ENCODE measurements at places on chromosomes 12 and 14.
A peak's percentile ranks its signal among the peaks of the same experiment; 100 is the strongest.

DNA sequence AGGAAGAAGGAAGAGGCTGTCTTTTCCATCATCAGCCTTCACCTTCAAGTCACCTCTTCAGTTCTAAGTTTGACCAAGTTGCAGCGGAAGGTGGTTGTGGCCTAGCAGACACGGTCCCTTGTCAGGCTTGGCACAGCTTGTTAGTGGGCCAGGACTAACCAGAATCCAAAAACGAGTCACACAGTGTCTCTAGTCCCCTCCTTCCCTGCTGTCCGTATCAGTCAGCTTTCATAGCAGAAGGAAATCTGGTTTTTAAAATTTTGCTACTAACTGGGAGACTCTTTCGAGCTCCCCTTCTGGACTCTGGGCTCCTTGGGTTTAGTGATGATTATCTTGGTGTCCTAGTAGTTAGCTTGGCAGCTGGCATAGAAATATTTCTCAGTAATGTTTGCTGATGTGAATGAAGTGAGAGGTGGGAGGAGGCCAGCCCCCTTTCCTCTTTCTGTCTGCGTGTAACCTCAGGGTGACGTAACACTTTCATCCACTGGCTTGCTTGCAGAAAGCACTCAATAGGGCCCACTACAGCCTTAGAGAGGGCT, 3.8 kb downstream of the ETV6 start:
- DNase-seq, result peak; percentile 87

- no peak for DNase-seq
Observed at GRCh38 chr12:92210071-92210470, 64.4 kb upstream of the BTG1 start.

DNA sequence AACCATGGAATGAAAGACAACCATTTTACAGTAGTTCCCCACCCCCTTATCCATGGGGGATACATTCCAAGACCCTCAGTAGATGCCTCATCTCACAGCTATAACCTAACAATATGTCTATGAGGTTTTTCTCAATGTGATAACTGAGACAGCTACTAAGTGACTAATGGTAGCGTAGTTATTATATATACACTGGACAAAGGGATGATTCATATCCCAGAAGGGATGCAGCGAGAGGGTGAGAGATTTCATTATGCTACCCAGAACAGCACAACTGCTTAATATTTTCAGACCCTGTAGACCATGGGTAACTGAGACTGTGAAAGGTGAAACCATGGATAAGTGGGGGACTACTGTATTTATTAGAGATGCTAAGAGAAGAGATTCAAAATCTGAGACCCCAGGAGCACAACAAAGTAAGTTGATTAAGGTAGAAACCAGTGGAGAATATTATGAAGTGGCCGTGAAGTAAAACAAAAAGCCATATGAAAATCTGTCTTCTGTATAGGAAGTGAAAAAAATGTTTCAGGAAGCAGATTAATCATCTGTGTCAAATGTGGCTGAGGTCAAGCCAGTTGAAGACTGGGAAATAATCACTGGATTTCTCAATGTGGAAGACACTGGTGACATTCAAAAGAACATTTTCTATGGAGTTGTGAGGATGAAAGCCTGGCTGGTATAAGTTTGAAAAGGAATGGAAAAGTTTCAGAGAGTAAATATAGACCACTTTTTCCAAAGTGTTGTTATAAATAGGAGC, 77.2 kb downstream of the RPL10L start:
- DNase-seq, result no peak

DNA sequence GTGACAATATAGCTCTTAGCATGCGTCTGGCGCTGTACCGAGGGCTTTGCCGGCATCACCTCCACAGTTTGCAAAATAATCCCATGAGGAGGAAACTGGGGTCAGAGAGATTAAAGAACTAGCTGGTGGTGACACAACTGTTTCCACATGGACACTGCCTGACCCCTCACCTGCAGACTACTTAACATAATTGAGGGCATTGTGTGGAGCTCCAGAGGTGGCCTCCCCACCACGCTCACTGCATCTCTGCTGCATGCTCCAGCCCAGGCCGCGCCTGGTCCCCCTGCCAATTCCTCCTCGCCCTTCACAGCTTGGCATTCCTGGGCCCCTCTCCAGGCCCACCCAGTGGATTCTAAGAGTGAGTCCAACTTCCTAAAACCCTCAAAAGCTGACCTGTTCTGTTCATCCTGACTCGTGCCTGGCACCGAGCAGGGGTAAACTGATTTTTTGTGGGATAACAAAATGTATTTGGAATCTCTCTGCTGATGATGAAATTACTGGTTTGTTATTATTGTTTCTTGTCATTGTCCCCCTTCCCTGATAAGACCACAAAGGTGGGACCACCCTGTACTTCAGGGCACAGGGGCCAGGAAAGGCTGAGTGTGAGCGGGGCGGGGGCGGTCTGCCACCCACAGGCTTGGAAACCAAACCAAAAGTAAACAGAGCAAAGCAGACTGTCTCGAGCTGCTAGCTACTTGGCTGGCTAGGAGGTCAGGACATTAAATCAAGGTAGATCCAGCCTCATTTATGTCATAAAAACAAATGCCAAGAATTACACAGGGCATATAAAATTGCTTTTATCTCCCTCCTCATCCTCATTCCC, 40.6 kb downstream of the CHGA start:
- no peak for DNase-seq

DNA sequence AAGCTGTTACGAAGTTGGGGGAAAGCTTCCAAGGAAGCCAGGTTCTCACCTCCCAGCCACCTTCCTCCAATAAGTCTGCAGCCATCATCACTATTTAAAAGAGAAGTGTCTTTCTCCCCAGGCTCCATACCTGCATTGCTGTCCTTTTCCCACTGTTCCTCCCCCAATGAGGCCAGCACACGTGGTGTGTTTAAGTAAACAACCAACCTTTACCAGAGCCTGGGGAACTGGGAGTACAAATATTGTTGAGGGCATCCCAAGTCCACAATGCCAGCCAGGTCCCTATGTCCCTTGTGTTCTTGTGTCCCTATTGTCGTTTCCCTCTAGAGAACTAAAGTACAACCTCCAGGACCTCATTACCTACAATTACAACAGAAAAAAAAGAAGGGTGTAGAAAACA, 49.2 kb upstream of the PNMA1 start:
- no peak for DNase-seq

GRCh38 chr12:19694627-19695026, 255.3 kb downstream of the AEBP2 start:
- no peak for DNase-seq

- no peak for DNase-seq
Observed at GRCh38 chr12:98213556-98213955, 301.8 kb upstream of the TMPO start.

GRCh38 chr12:120361506-120362208, 7.3 kb downstream of the MSI1 start:
- DNase-seq, result no peak

- DNase-seq, result no peak
Observed at GRCh38 chr12:39502726-39503125, 59.8 kb upstream of the KIF21A start.

DNA sequence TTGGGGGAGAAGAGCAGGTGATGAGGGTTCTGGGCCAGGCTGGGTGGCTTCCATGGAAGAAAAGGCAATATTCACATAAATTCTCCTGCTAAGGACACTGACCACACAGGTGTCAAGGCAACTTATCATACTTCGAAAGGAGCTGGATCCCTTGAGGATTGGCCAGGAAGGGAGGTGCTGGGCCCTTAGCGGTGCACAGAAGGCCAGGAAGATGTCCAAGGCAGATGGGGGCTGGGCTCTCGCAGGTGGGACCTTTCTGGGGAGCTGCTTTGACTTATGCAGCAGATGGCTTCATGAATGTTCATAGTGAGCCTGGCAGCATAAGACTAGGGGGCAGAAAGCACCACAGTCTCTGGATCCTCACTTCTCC, 3.9 kb downstream of the CD63 start:
- DNase-seq, result no peak

DNA sequence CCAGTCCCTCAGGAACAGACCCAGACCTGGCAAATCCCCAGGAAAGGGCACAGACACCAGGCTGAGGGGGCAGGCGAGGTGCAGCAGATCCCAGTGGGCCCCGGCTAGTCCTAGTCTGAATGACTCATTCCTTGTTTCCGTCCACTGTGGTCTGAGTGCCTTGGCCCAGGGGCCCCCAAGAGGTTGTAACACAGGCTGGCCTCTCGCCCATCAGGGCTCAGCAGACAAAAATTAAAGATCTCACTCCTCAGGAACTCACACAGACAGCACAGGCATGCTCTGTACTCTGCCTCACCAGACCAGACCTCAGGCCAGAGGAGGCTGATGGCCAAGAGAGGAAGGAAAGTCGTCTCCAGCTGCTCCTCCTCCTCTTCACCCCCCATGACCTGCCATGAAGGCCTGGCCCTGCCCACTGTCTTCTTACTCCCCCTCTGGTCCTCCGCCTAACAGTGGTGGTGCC, 7.7 kb upstream of the LTBP2 start:
- DNase-seq, result no peak

DNA sequence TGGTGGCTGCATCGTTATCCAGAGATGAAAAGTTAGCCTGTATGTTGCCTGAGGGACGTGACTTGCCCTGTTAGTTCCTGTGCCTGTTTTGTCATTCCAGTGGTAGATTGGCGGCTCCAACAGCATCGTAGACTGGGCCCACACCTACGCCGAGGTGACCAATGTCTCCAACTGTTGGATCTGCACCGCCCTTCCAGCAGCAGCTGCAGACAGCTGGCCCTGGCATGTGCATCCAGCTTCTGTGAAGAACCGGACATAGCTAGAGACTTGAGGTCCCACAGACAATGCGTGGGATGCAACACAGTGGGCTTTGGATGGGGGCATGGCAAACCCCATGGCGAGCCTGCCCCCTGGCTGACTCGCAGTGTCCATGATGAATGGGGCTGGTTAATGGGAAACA, 93.0 kb upstream of the TMPO start:
- DNase-seq, result no peak

GRCh38 chr14:50822501-50823042, 8.4 kb downstream of the NIN start:
- DNase-seq, result peak; percentile 50

GRCh38 chr14:99026471-99026870, 245.5 kb downstream of the BCL11B start:
- no peak for DNase-seq

GRCh38 chr12:115267464-115267863, 583.5 kb upstream of the TBX3 start:
- DNase-seq, result no peak

- DNase-seq, result no peak
Observed at GRCh38 chr14:97499790-97500481, 702.8 kb downstream of the VRK1 start.

DNA sequence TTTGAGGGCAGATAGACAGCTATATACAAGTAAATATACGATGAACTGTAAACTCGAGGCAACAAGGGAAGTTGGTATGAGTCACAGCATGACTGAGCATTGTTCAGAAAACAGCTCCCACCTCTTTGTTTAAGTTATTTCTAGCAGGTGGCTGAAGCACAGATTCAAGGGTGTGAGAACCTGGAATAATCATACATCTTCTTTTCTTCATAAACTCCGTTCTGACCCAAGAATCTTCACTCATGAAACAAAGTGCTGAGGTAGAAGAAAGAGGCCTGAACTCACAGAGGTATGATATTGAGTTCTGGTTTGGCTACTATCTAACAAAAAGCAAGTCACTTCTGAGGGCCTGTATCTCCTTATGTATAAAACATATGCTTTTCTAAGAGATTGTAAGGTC, 364.1 kb upstream of the KITLG start:
- no peak for DNase-seq

DNA sequence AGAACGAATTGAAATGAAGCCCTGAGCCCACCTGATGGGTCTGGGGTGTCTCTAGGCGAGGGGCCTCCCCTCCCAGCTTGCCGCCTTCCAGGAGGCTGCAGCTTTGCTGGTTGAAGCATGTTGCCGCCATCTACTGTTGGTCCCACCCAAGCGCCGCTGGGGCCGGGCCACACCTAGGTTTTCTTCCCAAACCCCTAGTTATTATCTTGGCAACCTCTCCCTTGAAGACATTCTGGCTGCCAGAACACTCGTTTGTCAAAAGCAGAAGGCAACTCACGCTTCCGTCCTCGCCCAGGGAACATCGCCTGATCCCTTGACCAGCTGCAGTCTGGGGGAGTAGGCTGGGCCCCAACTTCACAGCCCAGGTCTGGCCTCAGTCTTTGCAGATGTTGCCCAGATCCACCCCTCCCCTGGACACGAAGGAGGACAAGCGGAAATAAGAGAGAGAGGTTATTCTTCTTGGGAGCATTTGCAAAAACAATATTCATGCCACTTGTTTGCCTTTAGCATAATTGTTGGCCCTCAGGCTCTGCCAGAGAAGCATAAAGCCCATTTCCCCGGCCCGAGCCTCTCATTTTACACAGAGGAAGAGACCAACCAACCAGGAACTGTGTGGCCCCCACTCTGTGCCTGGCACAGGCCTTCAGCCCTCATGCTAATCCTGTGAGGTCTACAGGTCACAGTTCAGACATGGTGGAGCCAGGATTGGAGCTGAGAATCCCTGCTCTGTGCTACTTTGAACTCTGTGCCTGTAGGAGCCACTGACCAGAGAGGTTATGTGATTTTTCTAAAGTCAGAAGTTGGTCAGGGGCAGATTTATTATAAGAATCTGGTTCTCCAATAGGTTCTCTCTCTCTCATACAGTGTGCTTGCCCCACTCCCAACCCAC, 6.8 kb downstream of the EMP1 start:
- no peak for DNase-seq

DNA sequence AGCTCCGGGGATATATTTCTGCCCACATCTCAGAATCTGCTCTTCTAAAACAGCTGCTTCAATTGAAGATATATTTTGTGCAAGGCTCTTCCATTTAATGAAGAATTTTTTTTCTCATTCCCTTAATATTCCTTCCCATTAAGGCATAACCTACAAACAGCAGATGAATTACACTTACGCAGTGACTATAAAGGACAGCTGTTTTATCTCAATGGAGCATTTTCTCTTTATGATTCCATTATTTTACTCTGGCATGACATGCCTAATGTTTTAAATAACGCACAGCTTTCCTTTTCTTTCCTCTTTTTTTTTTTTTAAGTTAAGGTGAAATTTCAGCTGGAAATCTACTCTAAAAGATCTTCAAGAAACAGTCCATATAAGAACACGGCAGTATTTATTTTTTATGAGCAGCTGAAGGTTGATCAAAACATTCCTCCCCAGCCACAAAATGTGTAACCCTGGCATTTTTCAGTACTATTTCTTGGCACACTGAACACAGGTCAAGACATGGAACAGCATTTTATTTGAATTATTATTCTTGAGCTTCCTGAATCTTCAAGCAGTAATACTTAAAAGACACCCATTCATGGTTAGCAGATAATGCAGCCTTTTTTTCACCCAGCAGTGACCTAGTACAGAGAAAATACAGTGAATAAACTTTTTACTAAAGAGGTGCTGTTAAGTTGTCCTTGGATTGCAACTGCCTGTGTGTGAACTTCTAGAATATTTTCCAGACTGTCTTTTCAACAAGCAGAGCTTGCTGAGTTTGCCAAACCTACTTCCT, 118.1 kb upstream of the FOXN3 start:
- DNase-seq, result no peak

DNA sequence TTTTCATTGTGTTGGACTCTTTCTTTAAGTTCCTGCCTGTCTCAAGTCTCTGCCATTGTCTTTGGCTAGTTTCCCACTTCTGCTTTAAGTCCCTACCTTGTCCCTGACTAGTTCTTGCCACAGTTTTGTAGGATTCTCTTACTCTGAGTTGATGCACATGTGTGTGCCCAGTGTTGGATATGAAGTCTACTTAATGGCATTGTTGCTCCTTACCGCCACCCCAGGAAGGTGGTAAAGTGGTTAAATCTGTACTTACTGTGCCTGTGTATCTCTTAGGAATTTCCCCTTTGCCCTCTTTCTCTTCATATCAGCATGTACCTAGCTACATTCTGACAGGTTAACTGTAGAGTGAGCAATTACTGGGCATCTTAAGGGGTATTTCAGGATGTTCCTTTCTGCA, 227.1 kb downstream of the NUBPL start:
- DNase-seq, result no peak
